ENCODE measurements at places on chromosomes 4 and X.

GRCh38 chrX:19195243-19195610 lies 73.0 kb upstream of the ADGRG2 start:
- no peak for DNase-seq

- peak; percentile 43 for DNase-seq
These were observed 162.9 kb upstream of the USP9X start for GRCh38 chrX:40922307-40922706.

- DNase-seq: peak; percentile 64
These were observed 35.1 kb downstream of the ENPEP start for GRCh38 chr4:110510955-110511544.

- DNase-seq: no peak
These were observed 197.2 kb upstream of the VCX3A start for GRCh38 chrX:6732101-6732500.

GRCh38 chrX:46978341-46979291 lies 66.4 kb downstream of the JADE3 start:
- peak; percentile 44 for DNase-seq

DNA sequence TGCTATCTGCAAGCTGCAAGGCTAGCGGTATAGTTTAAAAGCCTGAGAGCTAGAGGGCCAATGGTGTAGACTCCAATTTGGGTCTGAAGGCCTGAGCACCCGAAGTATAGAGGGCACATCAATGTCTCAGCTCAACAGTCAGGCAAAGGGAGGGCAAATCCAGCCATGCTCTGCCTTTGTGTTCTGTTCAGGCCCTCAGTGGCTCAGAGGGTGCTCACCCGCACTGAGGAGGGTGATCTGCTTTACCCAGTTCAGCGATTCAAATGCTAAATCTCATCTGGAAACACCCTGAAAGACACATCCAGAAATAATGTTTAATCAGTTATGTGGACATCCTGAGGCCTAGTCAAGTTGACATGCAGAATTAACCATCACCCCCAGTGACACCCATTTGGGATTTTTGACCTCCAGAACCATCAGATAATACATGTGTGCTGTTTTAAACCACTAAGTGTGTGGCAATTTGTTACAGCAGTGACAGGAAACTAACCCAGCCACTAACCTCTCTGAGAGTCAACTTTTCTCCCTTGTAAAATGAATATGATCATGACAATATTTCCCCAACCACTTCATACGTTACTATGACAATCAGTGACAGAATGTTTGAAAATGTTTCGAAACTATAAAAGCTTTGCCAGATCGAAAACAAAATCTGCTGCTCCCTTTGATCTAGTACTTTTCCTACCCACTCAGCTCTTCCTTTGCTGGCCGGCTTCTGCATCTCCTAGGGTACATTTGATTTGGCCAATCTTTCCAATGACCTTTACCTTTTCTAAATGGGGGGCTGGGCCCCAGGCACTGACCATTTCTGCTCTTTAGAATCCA lies 8.4 kb upstream of the TBL1X start:
- DNase-seq: no peak

GRCh38 chr4:153950100-153950979 lies 161.5 kb upstream of the SFRP2 start:
- no peak for DNase-seq

- DNase-seq: no peak
These were observed 11.3 kb downstream of the SHOX start for GRCh38 chrX:641671-642435.
